ENCODE measurements at places on chromosomes 11 and 22.

GRCh38 chr11:100682247-100682969, 4.7 kb upstream of the ARHGAP42 start:
- peak; percentile 66 for DNase-seq

GRCh38 chr11:94678236-94678635, 89.9 kb upstream of the AMOTL1 start:
- DNase-seq: no peak

GRCh38 chr11:46293641-46294103, 16.2 kb downstream of the CREB3L1 start:
- DNase-seq: peak; percentile 76

GRCh38 chr22:40236131-40236665, 58.5 kb downstream of the TNRC6B start:
- no peak for DNase-seq

GRCh38 chr11:73946798-73947458, 3.9 kb upstream of the DNAJB13 start:
- DNase-seq: no peak

- no peak for DNase-seq
Observed at GRCh38 chr11:21561581-21561980, 631.3 kb upstream of the ANO5 start.

- DNase-seq: no peak
Observed at GRCh38 chr11:108111126-108111525, 10.2 kb upstream of the ACAT1 start.

GRCh38 chr11:122695076-122695615, 39.6 kb downstream of the UBASH3B start:
- no peak for DNase-seq

DNA sequence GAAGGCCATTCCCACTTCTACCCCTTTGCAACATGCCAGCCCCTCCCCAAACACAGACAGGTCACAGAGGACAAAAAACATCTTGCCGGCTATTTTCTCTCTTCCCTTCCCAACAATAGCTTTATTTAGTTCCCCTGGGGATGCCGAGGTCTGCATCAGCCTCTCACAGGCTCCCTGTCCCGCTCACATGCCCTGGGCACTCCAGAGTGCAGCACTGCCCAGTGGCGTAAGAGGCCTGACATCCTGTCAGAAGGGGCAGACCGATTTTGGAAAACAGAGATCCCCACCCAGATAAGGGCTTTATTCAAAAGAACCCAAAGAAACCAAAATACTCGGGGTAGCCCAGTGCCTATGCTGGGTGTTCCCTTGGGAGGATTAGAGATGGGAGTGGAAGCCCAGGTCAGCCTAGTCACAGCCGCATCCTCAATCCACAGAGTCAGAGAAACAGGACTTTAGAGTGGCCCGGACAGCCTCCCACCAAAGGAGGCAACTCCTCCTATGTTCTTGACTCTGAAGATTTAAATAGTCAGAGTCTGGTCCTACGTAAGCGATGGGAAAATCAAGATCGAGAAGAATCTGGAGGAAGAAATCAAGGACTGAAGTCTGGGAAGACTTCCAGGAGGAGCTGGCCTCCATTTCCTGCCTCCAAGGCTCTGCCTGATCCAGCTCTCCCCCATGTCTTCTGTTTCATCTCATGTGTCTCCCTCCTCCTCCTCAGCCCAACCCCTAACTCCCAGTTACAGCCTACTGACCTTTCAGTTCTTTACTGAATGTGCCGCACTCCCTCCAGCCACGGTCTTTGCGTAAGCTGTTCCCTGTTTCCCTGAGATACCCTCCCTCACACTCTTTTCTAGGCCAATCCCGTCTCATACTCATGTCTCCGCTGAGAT, 129.3 kb downstream of the FBXO7 start:
- no peak for DNase-seq

- peak; percentile 81 for DNase-seq
Observed at GRCh38 chr11:15665368-15665871, 550.7 kb downstream of the INSC start.

DNA sequence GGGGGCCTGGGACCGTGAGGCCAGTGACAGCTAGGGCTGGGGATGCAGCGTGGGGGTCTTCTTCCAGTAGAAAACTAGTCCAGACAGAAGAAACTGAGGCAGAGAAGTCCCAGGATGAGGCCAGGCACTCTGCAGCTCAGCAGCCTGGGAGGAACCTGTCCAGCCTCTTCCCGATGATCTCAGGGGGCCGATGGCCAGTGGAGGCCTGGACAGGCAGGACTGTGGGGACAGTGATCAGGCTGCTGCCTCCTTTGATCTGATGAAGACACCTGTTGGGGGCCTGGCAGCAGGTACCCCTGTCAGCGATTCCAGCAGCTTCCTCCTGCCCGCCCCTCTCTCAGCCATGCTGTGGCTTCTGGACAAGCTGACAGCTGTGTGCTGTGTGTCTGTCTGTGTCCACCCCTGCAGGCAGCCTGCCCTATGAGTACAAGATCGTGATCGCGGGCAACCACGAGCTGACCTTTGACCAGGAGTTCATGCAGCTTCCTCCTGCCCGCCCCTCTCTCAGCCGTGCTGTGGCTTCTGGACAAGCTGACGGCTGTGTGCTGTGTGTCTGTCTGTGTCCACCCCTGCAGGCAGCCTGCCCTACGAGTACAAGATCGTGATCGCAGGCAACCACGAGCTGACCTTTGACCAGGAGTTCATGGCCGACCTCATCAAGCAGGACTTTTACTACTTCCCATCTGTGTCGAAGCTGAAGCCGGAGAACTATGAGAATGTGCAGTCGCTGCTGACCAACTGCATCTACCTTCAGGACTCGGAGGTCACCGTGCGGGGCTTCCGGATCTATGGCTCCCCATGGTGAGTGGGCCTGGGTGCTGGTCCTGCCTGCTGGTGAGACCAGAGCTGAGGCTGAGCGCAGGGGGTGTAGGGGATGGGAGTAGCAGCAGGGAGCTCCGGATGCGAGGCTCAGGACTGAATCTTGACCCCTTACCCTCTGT, 62.6 kb downstream of the MPPED1 start:
- no peak for DNase-seq

- no peak for DNase-seq
Observed at GRCh38 chr22:31973739-31974138, 29.4 kb downstream of the YWHAH start.

DNA sequence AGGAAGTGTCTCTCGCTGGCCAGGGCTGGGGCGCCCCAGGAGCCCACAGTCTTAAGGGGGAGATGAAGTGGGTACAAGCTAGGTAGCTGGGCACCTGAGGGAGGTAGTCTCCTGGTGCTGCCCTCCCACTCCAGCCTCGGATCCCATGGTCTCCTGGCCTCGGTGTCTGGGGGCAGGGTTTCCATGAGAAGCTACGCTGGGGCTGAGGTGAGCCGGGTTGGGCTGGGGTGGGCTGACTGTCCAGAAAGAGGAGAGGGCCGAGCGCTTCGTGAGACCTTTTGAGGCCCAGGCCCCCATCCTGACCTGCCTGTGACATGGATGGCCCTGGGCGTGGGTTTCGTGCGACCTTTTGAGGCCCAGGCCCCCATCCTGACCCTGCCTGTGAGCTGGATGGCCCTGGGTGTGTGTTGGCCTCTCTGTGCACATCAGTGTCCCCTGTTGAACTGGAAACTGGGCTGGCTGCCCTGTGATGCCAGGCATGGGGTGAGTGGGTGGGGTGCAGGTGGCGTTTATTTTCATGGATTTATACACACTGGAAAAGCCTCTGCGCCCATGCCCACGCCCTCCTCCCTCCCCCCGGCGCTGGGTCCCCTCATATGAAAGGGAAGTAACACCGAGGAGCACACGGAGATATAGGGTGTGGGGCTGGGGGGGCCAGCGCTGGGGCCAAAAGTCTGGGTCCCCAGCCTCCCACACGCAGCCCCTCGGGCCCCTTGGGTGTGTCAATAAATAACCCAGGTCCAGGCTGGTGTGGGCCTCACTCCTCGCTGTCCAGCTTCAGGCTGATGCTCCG, 8.6 kb downstream of the AIP start:
- no peak for DNase-seq

- DNase-seq: no peak
Observed at GRCh38 chr22:39336411-39336810, 13.4 kb upstream of the SYNGR1 start.

DNA sequence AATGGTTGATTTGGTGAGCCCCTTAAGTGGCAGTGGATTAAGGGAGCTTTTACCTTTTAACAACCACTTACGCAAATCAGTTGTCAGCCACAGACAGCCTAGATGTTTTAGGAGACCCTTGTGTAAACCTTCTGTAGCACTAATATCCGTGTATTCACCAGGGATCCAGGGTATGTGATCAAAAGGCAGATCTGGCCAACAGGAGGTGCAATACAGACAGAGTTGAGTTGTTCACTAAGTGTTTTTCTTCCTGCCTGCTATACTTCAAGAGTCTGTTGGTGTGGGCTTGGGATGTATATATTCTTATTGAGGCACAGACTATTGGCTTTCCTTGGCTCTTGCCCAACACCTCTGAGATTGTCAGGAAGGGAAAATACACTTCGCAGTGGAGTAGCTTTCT, 175.1 kb downstream of the FAT3 start:
- DNase-seq: no peak

DNA sequence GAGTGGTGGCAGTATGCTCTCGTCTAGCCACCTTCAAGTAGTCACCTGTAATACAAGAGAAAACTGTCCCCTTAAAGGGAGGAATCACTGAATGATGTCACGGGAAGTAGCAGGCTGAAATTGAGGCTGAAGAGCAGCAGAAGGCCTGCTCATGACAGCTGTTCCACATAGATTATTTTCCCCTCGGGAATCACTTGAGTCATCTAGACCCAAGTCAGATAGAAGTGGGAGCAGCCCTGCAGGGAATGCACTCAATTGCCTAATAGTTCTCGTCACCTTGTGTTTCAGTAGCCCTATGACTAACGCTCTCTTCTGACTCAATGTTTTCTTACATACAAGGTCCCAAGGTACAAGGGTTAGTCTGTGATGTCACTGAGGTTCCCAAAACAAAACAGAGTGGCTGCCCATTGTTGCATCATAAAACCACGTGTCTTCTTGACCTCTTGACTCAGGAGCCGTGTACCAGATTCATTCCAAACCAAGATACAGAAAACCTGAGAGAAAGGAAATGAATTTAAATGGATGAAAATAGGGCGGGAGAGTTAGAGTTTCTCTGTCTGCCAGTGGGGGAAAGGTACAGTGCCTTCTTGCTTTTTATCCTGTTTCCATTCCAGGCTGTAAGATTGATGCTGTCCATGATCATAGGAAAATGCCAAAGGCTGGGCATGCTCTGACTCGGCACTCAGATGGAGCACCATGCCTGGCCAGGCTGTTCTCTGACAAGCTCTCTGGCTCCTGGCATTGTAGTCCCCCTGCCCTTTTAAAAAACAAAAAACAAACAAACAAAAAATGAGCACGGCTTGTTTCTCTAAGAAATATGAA, 21.6 kb upstream of the C11orf96 start:
- DNase-seq: peak; percentile 100

DNA sequence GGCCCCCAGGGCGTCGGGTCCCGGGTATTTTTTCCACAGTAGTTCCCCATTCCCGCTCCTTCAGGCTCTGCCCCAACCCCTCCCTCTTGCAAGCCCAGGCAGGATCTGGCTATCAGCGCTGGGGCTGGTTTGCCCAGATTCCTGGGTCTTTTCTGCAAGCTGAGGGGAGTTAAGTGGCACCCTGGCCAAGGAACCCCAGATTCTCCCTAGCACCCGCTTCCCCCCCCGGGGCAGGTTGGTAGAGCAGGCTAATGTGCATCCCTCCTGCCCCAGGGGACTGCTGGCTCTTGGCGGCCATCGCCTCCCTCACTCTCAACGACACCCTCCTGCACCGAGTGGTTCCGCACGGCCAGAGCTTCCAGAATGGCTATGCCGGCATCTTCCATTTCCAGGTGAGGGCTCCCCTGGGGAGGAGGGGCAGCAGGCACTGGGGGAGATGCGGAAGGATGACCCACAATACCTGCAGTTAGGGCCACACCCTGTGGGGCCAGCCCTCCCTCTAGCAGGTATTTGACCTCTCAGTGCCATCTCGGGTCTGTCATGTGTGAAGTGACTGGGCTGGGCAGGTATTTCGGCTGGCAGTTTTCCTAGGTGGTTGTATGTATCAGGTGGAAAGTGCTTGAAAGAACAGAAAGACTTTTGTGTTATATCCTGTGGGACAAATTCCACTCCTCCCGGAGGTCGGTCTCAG, 1.6 kb downstream of the CAPN1 start:
- no peak for DNase-seq

DNA sequence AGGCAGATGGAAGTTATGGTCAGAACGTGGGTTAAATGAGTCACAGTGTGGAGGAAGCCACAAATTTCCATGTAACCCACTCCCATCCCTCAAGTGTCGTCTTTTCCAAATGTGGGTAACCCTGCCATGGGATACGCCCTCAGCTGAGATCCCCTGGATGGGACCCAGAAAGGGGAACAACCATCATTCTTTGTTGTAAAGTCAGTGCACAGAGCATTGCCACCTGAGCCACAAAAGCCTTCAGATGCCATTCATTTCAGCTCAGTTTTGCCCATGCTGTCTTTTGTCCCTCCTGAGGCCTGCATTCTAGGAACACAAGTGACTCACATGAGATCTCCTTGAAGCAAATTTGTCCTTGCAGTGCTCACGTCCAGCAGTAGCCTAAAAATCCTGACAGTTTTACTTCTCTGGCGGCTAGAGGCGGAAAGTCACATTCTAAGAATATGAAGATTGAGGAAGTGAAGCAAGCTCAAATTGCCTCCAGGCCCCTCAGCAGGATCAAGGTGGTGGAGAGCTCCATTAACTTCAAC, 30.6 kb downstream of the MMP13 start:
- DNase-seq: no peak

DNA sequence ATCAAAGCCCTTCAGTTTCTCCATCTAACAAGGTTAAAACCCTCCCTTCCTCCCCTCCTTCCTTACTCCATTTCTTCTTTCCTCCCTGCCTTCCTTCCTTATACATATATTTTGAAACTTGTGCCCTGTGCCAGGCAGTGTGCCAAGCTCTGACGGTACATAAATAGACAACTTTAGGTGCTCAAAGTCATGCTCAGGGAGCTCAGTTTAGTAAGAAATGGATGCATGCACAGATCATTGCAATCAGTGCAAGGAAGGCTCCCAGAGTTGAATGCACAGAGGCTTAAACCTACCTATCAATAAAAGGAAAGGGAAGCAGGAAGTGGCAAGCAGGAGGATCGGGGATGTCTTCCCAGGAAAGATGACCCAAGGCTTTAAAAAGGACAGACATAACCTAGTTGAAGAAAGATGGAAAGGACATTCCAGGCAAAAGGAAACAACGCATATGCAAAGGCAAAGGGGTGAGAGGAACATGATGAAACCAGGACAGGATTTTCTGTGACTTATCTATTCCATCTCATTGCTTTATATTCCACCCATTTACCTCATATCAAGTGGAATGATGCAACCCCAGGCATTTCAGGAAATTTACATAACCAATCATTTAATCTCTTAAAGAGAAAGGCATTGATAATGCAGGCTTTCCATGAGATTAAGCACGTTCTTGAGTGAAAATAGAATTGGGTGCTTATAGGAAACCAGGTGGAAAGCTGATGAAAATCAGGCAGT, 13.2 kb downstream of the FZD4 start:
- no peak for DNase-seq

DNA sequence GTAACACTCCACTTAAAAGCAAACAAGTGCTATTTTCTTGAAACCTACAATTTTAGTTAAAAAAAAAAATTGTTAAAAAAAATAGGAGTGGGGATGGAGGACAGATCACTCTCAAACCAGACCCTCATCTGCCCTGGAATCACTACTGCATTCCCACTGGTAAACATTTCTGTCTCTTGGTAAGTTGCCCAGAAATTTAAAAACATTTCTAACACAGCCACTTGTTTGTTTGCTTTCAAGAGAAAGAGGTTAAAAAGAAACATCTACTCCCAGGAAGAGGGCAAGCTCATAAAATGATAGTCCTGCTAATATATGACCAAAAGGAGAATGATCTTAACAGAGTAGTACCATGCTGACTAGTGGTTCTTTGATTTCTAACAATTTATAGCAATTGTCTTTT, 83.3 kb downstream of the SGSM3 start:
- no peak for DNase-seq

GRCh38 chr22:47357086-47357485, 594.6 kb downstream of the TBC1D22A start:
- no peak for DNase-seq
